ENCODE measurements at places on chromosomes 3 and 15.

- no peak for DNase-seq
Observed at GRCh38 chr3:85670634-85671205, 711.9 kb downstream of the CADM2 start.

GRCh38 chr3:159825216-159825854, 163.3 kb upstream of the IL12A start:
- DNase-seq: no peak

DNA sequence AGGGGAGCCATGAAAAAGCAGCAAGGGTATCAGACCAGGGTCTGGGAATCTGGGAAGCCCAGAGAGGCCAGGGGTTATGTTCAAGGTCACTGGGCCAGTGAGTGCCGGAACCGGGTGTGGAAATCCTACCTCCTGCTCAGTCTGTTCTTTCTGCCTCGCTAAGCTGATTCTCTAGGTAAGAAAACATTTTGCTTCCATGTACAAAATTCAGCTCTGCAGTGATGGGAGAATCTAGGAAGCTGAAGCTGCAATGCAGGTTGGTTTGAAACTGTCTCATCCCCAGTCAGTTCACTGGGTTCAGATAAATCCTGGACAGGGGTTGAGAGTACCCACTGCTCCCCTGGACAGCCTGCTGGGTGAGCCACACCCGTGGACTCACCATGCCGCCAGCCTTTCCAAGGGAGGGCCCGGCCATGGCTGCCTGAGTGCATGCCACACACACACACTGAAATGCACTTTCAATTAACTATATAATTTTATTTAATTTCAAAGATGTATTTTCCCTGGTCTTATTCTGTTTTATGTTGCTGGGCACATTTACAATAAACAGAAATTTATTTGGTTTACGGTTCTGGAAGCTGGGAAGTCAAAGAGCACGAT, 108.4 kb downstream of the CORO2B start:
- DNase-seq: no peak

DNA sequence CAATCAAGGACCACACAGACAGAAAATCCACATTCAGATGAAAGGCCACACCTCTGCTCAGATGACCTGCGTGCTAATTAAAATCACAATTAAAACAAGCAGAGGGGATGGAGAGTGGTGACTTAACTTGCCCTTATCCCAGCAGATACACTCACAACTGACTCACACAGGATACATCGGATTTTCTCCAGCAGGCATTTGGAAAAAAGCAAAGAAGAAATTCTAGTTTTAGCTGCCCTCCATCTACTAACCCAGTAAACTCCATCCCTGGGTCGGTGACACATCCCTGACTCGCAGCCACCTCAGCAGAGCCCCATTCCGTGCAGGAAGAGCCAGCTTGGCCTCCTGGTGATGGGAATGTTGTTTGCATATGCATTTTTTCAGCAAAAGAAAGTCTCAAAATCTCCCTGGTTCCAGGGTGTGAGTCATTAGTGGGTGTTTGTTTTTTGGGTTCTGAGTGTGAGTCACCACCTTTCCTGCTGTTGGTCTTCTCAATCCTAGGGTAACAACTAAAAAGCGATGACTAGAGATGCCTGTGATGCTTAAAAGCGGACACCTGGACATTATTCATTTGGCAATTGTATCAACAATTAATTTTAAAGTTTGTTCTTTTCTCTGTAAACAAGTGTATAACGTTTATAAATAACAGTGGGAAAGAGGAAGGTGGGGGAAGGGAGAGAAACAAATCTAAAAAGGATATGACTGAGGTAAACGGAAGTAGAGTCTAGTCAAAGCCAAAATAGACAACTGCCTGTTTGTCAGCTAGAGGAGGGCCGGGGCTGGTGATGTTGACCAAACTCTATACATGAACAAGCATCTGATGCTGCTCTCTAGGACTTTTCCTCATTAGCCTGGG, 49.8 kb upstream of the SLC4A7 start:
- peak; percentile 79 for DNase-seq

DNA sequence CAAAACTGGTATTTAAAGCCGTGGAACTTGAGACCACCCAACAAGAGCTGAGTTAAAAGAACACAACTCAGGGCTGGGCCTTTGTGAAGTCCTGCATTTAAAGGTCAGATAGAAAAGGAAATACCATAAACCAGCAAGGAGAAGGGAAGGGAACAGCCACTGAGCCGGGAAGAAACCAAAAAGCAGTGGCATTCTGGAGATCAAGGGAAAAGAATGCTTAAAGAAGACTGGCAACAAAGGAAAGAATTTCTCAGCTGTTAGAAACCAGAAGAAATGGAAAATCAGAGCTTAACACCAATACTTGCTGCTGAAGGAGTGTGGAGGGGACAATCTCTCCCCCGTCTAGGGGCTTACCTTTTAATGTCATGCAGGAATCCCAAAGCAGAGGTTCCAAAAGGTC, 247.4 kb upstream of the CHRNA7 start:
- no peak for DNase-seq

- DNase-seq: peak; percentile 85
Observed at GRCh38 chr3:187368251-187369088, at the start of gene RTP4. RTP4 (plus strand) TSS chr3:187368385; CDS start chr3:187368442, 57 bp downstream.

- no peak for DNase-seq
Observed at GRCh38 chr3:79038057-79038456, 729.7 kb downstream of the ROBO1 start.

GRCh38 chr15:90286678-90287077, 21.2 kb downstream of the NGRN start:
- DNase-seq: peak; percentile 58

DNA sequence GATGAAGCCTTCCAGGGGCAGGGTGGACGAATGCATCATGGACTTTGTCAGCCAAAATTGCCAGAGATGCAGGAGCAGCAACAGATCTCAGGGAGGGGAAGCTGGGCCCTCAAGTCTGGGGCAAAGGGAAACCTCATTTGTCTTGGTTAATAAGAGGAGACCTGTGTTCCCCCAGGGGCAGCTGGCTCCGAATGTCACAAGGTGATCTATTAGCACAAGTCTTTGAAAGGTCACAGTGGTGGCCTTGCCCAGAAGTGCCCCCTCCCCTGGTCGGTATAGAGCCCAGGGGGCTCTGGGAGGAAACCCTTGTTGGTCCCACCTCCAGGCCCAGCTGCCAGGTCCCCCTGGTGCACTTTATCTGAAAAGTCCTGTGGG, 46.2 kb downstream of the ABTB1 start:
- DNase-seq: no peak

DNA sequence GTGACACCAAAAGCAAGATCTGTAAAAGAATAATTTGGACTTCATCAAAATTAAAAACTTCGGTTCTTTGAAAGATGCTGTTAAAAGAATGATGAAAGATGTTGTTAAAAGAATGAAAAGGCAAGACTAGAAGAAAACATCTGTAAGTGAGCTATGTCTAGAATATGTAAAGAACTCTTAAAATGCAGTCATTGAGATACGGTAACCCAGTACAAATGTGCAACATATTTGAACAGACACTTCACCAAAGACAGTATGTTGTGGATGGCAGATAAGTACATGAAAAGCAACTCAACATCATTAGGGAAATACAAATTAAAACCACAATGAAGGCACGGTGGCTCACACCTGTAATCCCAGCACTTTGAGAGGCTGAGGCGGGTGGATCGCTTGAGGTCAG, 139.5 kb downstream of the LRIG1 start:
- no peak for DNase-seq

DNA sequence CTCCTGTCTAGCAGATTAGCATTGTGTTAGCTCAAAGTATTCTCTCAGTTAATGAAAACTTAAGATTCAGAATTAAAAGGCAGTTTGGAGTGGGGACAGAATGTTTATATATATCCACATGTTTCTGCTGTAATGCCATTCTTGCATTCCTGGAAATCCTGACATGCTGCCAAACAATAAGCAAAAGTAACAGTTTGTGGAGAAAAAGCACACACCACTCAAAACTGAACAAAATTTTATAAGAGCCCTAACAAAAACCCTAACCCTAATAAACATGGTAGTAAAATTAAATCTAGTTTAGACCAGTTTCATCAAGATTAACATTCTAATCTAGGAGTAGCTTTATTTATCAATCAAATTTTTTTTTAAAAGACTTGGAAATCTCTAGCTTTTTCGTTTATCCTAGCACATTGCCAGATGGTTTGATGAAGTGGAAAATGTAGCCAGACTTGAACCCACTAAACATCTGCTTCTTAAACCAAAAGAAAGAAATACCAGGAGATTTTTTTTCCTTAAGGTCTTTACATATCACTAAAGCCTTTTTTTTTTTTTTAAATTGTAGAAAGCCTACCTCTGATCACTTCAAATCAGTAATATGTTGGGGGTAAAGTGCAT, 3.7 kb downstream of the TCAIM start:
- no peak for DNase-seq

DNA sequence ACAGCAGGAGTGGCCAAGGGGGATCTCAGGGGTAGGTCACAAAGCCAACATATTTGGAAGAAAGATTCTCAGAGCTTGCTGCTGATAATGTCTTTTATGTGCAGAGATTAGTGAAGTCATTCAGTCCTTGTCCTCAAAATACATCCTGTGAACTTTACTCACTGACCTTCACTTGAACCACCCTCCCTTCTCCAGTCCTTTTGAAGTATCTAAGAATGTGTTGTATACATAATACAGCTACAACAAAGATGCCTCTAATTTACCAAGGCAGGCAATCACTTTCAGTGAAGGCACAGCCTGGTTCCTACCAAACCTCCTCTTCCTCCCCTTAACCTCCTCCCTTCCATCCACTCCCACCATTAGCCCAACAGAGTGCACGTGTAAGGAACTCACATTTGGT, 38.3 kb downstream of the ETV5 start:
- no peak for DNase-seq

GRCh38 chr3:152617609-152618008, 217.3 kb upstream of the P2RY1 start:
- DNase-seq: no peak

GRCh38 chr3:137787529-137787928, 23.4 kb downstream of the SOX14 start:
- DNase-seq: no peak

DNA sequence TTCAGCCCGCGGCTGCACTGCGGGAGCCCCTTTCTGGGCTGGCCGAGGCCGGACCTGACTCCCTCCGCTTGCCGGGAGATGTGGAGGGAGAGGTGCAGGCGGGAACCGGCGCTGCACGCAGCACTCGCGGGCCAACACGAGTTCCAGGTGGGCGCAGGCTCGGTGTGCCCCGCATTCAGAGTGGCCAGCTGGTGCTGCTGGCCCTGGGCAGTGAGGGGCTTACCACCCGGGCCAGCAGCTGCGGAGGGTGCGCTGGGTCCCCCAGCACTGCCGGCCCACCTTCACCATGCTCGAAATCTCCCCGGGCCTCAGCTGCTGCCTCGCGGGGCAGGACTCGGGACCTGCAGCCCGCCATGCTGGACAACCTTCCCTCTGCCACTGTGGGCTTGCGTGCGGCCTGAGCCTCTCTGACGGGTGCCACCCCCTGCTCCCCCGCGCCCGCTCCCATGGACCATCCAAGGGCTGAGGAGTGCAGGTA, 733.5 kb upstream of the CCDC54 start:
- no peak for DNase-seq

- DNase-seq: peak; percentile 54
Observed at GRCh38 chr3:44584646-44585501, at the start of gene ZNF660. ZNF660 (plus strand) TSS chr3:44584964; CDS start chr3:44594194, 9,230 bp downstream.

DNA sequence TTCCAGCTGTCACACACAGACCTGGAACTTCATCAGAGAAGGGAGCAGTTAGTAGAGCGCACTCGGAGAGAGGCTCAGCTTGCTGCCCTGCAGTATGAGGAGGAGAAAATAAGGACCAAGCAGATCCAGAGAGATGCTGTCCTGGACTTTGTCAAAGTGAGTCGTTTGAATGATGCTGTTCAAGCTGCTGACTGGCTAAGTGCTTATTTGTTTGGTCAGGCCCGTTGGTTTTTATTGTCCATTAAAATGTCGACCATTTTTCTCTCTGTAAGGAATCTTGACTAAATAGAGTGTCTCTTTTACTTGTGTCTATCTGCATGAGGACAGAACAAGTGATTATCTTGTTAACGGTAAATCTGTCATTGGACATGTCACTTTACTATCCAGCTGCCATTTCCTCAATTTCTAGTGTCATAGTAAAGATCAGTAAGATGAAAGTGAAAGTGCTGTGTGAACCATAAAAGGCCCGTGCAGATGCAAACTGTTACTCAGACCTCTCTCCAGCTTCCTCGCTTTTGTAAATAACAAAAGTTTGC, 56.9 kb downstream of the LRCH3 start:
- peak; percentile 73 for DNase-seq

GRCh38 chr3:28934126-28934813, 346.6 kb upstream of the RBMS3 start:
- no peak for DNase-seq

- DNase-seq: no peak
Observed at GRCh38 chr3:136351351-136351750, 101.2 kb downstream of the PCCB start.

Data from GM12865 (cell line).